ENCODE measurements at places on chromosomes 4 and X.

GRCh38 chr4:8217246-8217511 is 18.1 kb downstream of the SH3TC1 start:
- no peak for DNase-seq

- no peak for DNase-seq
Observed at GRCh38 chrX:41823402-41823801, 99.4 kb downstream of the GPR82 start.

DNA sequence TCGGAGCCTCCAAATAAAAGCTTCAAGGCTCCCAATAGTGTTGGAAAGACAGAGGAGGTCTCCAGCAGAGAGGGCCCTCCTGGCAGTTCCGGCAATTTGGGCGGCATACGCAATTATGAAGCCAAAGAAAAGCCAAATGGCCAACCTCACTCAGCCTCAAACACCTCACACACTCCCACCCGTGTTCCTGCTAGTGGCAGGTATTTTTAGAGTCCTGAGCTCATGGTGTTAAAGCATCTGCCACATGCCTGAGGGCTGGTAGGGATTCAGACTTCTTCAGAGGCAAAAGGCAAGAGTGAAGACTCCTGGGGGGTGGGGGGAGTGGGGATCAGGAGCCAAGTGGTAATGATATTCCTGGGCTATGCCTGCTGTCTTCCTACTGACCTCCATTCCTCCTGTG is 7.4 kb downstream of the RAB33A start:
- DNase-seq: no peak

DNA sequence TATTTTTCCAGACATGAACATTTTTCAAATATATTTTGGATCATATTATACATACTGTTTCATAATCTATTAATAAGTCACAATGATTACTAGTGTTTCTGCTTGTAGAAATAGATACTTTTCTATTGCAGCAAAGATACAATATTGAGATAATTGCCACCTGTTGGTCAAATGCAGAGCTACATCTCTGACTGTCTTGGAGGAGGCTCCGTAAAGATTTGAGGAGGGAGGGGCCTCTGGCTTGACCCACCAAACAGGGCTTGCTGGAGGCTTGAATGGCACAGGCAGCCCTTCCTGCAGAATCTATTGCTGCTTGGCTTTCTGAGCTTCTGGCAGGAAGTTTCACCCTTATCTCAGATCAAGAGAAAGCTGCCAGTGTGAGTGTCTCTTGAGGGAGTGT is 99.3 kb upstream of the ARMCX2 start:
- peak; percentile 54 for DNase-seq

DNA sequence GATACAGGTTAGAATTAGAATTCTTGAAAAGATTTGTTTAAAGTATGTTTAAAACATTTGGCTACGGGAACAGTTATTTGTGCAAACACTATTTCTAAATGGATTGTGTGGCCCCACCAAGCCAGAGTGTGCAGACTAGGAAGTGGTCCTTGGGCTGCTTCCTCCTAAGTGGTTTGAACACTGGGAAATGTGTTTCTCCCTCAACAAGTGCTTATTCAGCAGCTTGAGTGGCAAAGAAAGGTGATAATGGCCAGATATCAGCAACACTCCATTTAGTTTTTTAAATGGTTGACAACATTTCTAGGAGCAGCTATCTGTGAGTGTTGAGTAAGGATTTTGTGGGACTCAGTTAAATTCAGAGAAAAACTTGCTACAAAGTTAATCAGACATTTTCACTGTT is 141.4 kb upstream of the LNX1 start:
- no peak for DNase-seq

DNA sequence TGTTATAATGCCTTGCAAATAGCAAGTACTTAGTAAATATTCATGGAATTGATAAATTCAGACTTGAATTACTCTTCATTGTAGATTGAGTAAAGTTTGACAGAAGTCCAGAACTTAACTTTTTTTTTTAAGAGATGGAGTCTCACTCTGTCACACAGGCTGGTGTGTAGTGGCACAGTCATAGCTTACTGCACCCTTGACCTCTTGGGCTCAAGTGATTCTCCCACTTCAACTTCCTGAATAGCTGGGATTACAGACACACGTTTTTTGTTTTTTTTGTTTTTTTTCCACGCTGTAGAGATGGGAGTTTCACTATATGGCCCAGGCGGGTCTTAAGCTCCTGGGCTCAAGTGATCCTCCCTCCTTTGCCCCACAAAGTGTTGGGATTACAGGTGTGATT is 32.1 kb downstream of the UBE2K start:
- DNase-seq: no peak

GRCh38 chr4:24630937-24631336 is 46.6 kb upstream of the DHX15 start:
- DNase-seq: no peak

- no peak for DNase-seq
Observed at GRCh38 chrX:154829926-154830442, 4.5 kb downstream of the SMIM9 start.
